ENCODE measurements at places on chromosomes 6 and 20.

DNA sequence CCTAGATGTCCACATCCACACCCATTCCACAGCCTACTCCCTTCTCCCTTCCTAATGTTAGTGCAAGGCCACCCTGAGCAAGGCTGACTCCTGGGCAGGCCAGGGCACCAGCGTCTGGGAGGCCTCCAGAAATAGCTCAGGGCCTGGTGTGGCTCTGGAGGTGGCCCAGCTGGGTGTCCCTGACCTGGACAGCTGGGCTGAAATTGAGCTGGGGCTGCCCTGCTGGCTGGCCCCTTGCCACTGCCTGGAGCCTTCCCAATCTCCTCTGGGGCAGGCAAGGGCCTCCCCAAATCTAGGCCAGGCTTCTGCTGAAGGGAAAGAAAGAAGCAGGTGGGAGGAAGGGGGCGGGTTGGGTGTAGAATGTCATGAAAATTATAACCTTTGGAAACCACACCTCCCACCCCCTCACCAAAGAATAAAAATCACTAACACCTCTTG lies 2.1 kb downstream of the FAM110A start:
- DNase-seq = no peak

GRCh38 chr6:138545621-138545980 lies 46.3 kb upstream of the NHSL1 start:
- DNase-seq = no peak

DNA sequence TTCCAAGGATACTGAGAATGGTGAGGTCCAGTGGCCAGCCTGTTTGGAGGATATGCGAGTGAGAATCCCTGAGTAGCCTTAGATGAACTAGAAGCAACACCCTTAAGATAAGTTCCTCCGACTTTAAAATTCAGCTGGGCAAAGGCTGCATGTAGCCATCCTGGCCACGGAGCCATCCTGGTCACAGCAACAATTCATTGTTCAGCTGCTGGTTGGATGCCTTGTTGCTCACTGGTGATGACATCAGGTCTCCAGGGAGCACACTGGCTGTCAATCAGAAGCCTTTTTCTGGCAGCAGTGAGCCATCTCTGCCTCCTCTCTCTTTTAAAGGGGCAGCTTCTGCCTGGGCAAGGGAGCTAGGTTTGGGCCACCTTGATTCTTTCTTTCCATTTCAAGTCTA lies 22.4 kb upstream of the RIMS4 start:
- no peak for DNase-seq

GRCh38 chr6:79808921-79809320 lies 138.4 kb downstream of the ELOVL4 start:
- DNase-seq = no peak

DNA sequence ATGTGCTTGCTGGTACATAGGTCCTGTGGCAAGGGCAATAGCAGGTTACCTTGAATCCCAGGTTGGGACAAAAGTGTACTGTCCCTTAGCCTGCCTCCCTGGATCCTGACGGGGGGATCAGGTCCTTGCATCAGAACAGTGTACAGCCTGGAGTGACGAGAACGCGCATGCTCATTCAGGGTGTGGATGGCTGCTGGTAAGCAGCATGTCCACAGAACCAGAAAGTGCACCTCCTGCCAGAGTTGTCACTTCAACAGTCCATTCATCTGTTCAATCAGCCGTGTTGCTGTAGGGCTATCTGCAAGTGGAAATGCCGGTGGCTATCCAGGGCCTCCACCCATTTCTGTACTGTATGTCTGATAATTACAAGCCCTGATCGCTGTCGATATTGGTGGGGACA lies 236.3 kb upstream of the SOX4 start:
- no peak for DNase-seq

DNA sequence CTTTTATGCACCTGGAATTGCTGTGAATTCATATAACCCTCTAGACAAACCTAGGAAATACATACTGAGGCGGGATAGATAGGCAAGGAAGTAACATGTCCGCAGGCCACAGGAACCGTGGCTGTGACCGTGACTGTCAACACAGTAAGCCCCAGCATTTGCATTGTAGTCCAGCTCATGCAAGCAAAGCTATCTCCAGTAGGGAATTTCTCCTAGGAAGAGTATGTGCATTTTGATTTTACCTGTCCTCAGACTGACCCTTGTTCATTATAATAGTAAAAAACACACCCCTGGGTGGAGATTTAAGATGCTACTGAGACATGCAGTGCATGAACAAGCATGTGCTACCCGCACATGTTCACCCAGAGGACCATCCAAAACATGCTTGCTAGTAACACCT lies 30.5 kb upstream of the RIMS4 start:
- DNase-seq = no peak

- no peak for DNase-seq
Measured at GRCh38 chr6:155894758-155895157, 439.1 kb upstream of the NOX3 start.

- DNase-seq = no peak
Measured at GRCh38 chr20:52268184-52268749, 76.7 kb upstream of the ZFP64 start.

DNA sequence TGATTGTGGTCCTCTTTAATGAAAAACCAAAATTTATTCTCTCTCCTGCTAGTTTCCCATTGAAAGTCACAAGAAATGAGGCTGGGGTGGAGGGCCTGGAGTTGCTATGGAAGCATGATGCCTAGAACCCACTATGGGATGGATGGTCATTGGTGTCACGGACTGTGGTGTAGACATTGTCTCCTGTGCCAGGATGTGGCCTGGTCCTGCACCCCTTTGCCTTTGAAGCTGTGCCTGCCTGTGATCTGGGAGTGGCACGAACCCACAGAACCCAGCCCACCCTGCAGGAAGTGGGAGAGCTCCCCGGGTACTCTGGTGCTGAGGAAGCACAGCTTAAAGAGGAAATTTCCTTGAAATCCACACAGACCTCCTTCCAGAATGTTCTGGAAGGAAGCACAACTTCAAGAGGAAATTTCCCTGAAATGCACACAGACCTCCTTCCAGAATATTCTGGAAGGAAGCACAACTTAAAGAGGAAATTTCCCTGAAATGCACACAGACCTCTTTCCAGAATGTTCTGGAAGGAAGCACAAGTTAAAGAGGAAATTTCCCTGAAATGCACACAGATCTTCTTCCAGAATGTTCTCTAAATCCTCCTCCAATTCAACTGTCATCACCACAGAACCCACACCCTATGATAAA lies 105.6 kb downstream of the CDH26 start:
- no peak for DNase-seq

GRCh38 chr20:34300809-34301586 lies 2.2 kb downstream of the AHCY start:
- no peak for DNase-seq

DNA sequence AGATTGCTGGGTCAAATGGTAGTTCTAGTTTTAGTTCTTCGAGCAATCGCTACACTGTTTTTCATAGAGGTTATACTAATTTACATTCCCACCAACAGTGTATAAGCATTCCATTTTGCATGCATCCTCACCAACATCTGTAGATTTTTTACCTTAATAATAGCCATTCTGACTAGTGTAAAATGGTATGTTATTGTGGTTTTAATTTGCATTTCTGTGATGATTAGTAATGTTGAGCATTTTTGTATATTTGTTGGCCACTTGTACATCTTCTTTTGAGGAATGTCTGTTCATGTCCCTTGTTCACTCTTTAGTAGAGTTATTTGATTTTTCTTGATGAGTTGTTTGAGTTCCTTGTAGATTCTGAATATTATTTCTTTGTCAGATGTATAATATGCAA lies 236.2 kb downstream of the GRM1 start:
- DNase-seq = no peak

DNA sequence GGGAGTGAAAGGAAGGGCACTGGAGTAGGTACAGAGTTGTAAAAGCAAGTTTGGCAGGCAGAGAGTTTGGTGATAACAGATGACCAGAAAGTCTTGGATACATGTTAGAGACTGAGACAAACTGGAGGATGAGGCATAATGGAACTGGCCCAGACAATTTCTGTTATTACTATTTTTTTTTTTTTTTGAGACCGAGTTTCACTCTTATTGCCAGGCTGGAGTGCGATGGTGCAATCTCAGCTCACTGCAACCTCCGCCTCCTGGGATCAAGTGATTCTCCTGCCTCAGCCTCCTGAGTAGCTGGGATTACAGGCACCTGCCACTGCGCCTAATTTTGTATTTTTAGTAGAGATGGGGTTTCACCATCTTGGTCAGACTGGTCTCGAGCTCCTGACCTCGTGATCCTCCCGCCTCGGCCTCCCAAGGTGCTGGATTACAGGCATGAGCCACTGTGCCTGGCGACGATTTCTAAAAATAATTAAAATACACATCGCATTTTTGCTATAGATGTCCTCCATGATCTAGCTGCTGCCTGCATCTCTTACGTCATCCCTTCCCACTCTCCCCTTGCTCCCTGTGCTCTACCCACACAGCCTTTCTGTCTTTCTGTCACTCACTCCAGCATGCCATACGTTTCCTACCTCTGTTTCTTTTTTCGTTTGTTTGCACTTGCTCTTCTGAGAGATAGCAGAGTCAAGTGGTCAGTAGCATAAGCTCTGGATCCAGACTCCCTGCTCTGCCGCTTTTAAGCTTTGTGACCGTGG lies 23.5 kb downstream of the MAPK14 start:
- no peak for DNase-seq

DNA sequence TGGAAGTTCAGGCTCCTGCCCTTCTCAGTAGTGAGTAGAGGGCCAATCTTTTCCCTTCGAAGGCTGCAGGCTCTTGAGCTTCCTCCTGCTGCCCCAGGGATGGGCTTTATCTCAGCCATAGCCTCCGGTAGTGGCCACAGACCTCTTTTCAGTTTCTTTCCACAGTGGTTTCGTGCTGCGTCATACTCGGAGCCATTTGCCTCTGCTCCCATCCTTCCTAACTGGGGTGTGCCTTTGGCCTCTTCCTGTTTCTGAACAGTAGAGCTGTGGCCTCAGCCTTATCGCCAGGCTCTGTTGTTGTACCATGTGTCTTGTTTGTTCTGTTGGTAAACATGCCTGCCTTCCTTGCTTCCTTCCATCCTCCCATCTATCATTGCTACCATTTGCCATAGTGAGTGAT lies 54.1 kb downstream of the TULP4 start:
- DNase-seq = no peak

- DNase-seq = no peak
Measured at GRCh38 chr6:148222846-148223245, 119.8 kb upstream of the SASH1 start.

DNA sequence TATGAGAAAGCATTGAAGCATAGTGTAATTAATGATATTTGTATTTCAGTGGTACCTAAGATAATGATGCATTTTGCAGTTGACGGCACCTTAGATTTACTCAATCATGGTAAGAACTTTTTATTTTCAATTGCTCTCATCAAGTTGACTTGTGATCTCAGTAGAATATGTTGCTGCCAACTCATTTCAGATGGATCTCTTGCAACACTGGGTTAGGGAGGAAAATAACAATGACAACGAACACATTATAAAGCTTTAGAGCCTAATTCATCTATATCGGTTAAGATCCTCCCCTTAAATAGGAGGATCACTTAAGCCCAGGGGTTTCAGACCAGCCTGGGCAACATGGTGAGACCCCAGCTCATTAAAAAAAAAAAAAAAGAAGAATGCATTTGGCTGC lies 18.0 kb upstream of the TBC1D22B start:
- no peak for DNase-seq

- DNase-seq = no peak
Measured at GRCh38 chr6:167323111-167323510, 1.8 kb upstream of the TTLL2 start.

GRCh38 chr20:34512266-34512954 lies 3.8 kb upstream of the DYNLRB1 start:
- DNase-seq = no peak

GRCh38 chr6:44672841-44673240 lies 285.3 kb downstream of the CDC5L start:
- DNase-seq = no peak

DNA sequence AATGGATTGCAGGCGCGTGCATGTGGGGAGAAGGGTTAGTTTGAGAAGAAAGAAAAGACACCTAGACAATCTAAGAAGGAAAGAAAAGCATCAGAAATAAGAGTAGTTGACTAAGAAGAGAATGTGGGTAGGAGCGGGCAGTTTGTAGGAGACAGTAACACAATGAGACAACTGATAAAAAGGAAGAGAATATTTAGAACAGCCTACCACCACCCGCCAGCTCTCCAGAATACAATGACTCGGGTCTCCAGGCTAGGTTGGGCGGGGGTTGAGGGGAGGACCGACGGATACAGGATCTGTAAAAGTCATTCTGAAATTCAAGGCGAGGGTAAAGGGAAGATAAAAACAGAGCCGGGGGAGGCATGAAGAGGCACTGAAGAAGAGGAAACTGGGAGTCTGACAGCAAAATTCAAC lies 712 bp downstream of the ABHD16A start:
- DNase-seq = no peak

DNA sequence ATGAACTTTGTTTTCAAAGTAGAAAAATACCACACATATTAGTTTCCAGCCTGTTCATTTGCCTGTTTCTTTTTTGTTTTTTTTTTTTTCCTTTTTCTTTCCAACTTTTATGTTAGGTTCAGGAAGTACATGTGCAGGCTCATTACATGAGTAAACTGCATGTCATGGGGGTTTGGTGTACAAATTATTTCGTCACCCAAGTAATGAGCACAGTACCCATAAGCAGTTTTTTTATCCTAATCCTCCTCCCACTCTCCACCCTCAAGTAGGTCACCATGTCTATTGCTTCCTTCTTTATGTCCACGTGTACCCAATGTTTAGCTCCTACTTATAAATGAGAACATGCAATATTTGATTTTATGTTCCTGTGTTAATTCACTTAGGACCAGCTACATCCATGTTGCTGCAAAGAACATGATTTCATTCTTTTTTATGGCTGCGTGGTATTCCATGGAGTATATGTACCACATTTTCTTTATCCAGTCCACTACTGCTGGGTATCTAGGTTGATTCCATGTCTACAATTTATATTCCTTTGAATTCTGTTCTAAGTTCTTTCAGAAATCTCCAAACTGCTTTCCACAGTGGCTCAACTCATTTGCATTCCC lies 31.8 kb downstream of the SNX14 start:
- no peak for DNase-seq

DNA sequence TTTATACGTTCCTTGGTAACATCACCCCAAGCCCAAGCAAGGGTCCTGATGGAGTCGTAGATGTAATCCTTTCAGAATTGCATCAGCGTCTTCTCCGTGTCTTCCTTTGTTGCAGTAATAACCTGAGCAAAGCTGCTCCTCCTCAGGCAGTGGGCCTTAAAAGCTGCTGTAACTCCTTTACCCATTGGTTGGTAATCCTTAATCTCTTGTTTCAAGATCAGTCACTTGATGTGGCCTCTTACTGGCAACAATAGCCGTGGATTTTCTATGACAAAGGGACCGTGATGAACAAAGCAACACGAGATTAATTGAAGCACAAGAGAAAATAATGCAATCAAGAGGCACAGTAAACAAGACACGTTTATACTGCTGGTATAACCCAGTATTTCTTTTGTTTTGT lies 44.6 kb downstream of the ALDH5A1 start:
- no peak for DNase-seq

Measured in CD4-positive, alpha-beta memory T cell (primary cell).